ENCODE measurements at places on chromosomes 6 and 20.

- no peak for DNase-seq
Observed at GRCh38 chr6:116060572-116061283, at the start of gene FRK. Gene FRK (minus strand): TSS chr6:116060891. CDS start chr6:116060311, 580 bp downstream.

DNA sequence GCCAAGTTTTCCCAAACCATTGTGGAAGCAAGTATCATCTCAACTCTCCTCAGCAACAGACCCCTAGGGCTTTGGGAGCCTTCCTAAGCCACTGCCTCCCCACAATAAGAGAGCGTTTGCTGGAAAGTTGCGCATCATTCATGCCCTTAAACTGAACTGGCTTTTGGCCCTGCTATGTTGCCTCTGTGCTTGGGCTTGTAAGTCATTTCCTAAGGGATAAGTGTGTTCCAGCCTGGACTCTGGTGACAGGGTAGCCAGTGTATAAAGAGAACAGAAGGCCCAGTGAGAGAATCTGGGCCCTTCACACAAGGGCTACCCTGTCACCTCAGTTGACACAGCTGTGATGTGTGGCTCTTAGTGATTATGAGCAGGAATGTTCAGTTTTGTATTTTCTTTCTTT is 77.8 kb downstream of the COL9A1 start:
- DNase-seq, result no peak

- no peak for DNase-seq
Observed at GRCh38 chr6:17653198-17653882, 53.2 kb downstream of the FAM8A1 start.

- DNase-seq, result no peak
Observed at GRCh38 chr6:50663806-50664205, 49.5 kb upstream of the TFAP2D start.

- DNase-seq, result no peak
Observed at GRCh38 chr20:48723308-48724264, 104.2 kb downstream of the PREX1 start.

- no peak for DNase-seq
Observed at GRCh38 chr6:169789146-169789943, 37.9 kb downstream of the ERMARD start.

DNA sequence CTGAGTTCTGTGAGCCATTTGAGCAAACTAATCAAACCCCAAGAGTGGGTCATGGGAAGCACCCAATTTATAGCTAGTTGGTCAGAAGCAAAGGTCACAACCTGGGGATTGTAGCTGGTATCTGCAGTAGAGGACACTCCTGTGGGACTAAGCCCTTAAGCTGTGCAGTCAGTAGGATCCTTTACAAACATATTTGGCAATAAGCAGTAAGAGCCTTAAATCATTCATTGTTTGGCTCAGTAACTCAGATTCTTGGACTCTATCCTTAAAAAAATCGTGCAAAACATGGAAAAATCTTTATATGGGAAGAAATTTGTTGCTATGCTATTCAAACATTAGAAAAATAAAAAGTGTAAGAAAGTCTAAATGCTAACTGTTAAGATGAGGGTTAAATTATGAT is 29.9 kb downstream of the FRK start:
- DNase-seq, result no peak

GRCh38 chr20:13690943-13691342 is 52.2 kb upstream of the TASP1 start:
- no peak for DNase-seq

DNA sequence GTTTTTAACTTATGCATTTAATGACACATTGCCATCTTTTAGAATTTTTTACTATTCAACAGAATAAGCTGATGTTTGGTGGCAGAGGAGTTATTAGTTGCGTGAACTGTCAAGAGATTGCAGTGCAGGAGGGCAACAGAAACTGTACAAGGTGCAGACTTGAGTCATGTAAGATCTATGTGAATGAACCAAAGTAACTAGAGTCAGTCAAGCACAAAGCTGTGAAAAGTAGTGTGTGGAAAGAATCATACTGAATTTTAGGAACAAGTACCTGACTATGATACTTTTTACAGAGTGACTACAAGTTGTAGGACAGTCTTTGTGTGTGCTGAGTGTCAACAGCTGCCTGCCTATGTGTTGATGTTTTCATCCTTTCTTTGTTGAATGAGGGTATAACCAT is 2.7 kb upstream of the C6orf163 start:
- no peak for DNase-seq

DNA sequence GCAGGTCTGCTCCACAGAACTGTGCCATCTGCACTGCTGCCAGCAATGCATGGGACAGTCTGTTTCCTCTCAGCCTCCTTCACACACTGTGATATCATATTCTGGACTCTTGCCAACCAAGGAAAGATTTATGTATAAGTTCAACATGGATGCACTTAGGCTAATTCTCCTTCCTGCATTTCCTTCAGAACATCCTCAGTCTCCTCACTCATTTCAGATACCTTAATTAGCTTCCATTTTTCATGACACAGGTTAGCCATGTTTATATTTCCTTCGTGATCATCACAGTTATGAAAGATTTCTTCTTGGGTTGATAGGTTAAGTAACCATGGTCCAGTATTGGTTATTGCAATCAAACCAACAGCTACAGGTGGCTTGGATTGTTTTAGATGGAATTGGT is 46.4 kb upstream of the DDR1 start:
- no peak for DNase-seq

- peak; percentile 1 for DNase-seq
Observed at GRCh38 chr6:22025468-22026163, 271.2 kb downstream of the PRL start.

GRCh38 chr6:143674483-143675381 is 3.0 kb upstream of the PHACTR2 start:
- DNase-seq, result no peak

- no peak for DNase-seq
Observed at GRCh38 chr6:26271668-26272024, 93.4 kb upstream of the BTN3A2 start.

DNA sequence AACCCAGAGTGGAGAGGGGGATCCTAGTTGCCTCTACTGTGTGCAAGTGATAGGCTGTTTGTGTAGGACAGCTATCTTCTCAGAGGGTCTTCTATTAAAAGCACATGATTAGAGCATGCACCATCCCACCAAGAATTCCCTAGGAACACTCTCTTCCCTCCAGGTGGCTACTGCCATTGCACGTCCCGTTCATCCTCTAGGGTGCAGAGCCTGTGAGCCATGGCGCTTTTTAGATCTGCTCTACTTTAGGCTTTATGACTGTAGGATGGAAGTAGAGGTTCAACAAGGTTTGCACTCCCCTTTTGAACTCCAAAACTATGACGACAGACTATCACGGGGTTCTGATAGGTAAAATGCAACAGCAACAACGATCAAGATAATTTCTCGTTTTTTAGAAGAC is 90.5 kb upstream of the SAMD5 start:
- DNase-seq, result no peak

- DNase-seq, result no peak
Observed at GRCh38 chr20:23245553-23246181, 104.9 kb upstream of the NXT1 start.

GRCh38 chr6:161091151-161091550 is 99.6 kb downstream of the MAP3K4 start:
- no peak for DNase-seq

GRCh38 chr20:45354423-45355208 is 6.4 kb upstream of the SDC4 start:
- no peak for DNase-seq

- peak; percentile 6 for DNase-seq
Observed at GRCh38 chr6:150417899-150418826, 49.4 kb downstream of the IYD start.

- DNase-seq, result no peak
Observed at GRCh38 chr20:1801929-1802306, 93.3 kb upstream of the SIRPA start.

DNA sequence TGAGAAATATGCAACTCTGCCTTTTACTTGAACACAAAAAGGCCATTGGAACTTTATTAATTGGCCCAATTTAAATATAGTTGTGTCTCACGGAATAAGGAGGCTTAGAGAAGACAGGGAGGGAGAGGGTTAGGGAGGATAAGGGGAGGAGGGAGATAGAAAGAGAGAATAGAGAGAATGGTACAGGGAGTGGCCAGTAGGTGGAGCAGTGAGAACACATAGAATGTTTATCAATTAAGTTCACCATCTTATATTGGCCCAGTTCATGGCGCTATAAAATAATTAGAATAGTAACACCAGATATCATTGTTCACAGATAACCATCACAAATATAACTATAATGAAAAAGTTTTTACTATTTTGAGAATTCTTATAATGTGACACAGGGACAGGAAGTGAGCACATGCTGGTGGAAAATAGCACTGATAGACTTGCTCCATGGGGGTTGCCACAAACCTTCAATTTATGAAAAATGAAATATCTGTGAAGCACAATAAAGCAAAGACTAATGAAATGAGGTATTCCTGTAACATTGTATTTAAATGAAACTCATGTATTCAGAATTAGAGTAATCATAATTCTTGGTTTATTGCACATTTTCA is 374.1 kb upstream of the MANEA start:
- DNase-seq, result no peak

GRCh38 chr6:1023229-1023628 is 288.7 kb upstream of the FOXQ1 start:
- DNase-seq, result no peak

DNA sequence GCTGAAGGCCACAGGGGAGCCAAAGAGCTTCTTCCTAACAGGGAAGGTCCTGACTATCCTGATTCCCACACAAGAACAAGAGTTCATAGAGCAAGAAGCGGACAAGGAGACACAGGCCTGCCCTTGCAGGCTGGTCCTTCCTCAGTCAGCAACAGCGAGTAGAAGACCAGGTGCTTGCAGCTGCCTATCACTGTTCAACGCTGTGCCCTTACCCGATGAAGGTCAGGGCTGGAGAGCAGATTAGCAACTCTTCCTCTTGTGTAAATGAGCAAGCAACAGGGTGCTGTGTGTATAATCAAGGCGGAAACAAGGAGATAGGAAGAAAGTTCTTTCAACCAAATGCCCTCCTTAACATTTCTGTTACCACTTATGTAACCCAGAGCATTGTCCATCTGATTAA is 115.3 kb upstream of the SPACA1 start:
- no peak for DNase-seq

GRCh38 chr6:90249458-90249857 is 47.2 kb downstream of the BACH2 start:
- no peak for DNase-seq

DNA sequence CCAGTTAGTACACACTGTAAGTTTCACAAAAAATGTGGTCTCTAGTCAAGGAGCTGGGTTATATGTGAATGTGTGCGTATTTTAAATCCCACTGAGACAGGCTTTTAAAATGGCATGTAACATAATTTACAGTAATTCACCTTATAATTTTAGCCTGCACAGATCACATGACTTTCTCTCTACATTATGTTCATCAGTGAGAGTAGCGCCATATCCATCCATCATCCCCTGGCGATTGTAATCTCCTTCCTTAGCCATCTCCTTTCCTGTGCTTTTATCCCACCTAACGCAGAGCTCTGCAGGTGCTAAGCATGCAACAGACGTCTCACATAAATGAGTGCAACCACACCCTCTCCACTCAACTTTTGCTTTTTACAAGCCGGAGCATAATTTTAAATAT is 210.8 kb downstream of the TBC1D7 start:
- no peak for DNase-seq

- no peak for DNase-seq
Observed at GRCh38 chr20:51926670-51927305, 124.5 kb upstream of the SALL4 start.

DNA sequence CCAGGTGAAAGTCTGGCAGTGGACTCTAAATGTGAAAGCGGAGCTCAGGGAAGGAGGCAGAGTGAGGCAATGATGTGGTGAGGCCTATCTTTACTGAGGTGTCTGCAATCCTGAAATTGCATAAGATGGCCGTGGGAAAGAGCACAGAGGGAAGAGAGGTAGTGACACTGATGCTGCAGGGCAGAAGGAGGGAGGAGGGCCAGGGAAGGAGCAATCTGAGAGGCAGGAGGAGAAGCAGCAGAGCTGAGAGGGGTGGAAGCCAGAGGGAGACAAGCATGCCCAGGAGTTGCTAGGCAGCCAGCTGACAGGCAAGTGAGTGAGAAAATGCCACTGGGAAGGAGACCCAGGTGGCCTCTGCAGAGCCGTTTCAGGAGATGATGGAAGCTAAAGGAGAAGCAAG is 97.4 kb upstream of the CNR1 start:
- no peak for DNase-seq

DNA sequence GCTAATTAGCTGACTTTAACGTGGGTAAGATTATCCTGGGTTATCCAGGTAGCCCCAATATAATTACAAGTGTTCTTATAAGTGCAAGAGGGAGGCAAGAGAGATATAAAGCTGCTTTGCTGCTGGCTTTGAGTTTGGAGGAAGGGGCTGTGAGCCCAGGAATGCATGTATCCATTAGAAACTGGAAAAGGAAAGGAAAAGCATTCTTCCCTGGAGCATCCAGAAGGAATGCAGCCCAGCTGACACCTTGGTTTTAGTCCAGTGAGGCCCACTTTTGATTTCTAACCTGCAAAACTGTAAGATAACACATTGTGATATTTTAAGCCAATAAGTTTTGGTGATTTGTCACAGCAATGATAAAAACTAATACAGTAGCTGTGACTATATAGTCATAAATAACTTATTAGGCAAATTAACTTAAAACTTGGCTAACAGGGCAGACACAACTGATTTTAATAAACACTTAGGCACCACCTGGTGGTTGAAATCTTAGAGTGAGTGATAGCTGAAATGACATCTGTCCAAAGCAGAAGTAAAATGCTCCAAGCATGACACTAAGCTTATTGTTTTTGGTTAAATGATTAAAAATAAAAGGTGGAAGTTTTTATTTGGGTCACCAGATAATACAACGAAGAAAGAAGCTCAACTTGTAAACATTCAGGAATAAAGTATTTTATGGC is 35.6 kb downstream of the ADGRF4 start:
- no peak for DNase-seq

DNA sequence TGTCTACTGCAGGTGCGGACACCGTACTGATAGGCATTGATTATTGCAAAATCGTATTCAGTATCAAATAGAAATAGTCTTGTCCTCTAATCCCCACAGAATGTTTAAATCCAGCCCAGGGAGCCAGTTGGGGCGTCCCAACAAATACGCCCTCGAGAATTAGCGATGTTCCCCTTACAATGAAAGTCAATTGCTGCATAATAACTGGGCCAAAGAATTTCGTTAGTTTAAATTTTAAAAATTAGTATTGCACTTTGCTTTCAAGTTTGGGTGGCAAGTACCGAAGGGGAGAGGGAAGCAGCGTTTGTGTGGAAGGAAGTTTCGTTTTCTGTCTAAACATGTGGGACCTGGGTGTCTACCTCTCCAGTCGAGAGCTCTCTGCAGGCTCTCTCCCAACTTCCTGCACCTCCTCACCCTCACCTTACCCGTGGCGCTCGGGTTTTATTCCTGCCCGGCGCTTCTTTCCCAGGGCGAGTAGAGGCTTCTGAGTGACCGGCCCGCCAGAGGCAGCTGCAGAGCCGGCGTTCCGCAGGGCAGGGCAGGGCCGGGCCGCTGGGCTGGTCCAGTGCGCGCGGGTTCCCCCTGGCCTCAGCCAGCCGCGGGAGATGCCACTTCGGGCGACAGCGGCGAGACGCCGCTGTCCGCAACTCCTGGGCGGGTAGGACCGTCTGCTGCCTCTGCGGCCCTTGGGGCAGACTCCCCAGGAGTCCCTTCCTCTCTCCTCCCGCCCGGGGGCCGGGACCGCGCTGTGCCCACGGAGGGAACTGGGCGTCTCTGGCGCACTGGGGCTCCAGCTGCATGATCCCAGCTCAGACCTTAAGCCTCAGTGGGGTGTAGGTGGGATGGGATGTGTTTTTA is 862 bp upstream of the TFAP2C start:
- no peak for DNase-seq

Measured in activated T-helper 1 cell treated with anti-CD3 and anti-CD28 coated beads, Interleukin-12 subunit alpha, Interleukin-12 subunit beta, Interleukin-2, Interleukin-4 antibody, amounts not matched to agents 30 ng/mL and 10 ng/mL and 1 ng/mL, durations not matched to agents 14 hours and 24 hours and 36 hours (primary cell).